ENCODE measurements at places on chromosomes 7 and 10.
A peak's percentile ranks its signal among the peaks of the same experiment; 100 is the strongest.

DNA sequence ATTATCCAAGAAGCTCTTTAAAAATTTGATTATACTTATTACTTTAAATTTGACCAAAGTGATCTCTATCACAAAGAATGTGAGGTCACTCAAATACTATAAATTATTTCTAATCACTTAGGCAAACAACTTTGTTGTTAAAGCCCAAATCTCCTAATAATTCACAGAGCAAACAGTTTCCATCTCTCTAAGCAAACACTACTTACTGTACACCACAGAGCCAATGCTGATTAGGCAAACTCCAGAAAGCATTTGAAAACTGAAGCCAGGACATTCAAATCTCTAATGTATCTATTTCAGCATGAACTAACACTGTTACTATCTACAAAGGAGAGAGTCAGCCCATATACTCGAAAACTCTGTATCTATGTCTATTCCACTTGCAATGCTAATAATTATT, 107.1 kb downstream of the RNF32 start:
- DNase-seq = no peak

DNA sequence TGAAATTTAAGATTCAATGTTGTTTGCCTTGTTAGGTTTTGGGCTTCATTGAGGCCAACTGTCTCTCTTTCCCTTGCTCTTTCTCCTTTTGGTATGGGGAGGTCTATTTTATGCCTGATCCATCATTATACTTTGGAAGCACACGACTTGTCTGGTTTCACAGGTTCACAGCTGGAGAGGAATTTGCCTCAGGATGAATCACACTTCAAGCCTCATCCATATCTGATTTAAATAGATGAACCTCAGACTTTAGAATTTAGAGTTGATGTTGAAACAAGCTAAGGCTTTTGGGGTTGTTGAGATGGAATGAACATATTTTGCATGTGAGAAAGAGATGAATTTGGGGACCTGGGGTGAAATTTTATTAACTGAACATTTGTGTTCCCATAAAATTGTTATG, 150.5 kb upstream of the IGFBP3 start:
- no peak for DNase-seq

- DNase-seq = no peak
Measured at GRCh38 chr10:54800741-54801421, at the start of gene PCDH15. Gene PCDH15, minus strand, starts transcription at chr10:54801231. Its CDS starts 136,969 bp downstream, at chr10:54664262.

GRCh38 chr7:115693779-115694178, 336.8 kb downstream of the TFEC start:
- DNase-seq = no peak

- no peak for DNase-seq
Measured at GRCh38 chr10:66982792-66983474, 57.1 kb downstream of the LRRTM3 start.

DNA sequence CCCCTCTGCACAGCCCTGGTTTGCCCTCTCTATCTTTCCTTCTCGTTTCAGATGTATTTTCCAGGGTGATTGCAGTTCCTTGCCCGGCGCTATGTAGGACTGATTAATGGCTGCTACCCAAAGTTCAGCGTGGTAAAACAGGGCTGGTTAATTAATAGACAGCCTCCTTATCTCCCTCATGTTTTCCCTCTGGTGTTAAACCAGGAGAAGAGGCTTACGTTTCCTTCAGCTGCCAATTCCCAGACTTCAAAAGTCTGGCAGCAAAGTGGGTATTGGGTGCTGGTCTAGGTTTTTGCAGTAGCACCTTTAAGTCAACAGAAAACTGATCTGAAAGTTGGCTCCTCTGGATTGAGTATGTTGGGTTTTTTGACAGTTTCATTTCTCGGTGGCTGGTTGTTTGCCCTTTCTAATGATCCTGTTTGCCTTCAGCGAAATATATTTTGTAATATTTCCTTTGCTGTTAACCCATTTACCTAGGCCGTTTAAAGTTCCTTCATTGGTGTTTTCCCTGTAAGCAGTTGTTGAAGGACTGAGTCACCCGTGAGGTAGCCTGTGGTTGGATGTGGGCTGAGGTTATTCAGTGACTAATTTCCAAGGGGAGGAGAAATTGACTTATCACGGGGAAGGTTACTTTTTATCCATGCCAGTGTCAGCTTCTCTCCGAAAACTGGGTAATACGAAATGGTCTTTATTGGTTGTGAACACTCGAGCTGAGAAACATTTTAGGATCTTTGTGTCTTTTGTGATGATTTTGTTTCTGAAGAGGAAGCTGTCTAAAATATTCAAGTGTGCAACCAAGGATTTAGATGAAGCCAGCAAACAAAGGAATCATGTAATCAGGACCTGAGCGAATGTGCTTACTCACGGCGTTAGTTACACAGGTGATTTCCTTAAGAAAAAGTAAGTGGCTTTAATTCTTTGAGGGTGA, 257.2 kb downstream of the KIAA1217 start:
- DNase-seq = no peak

GRCh38 chr10:114491933-114492332, 87.6 kb upstream of the AFAP1L2 start:
- no peak for DNase-seq

GRCh38 chr7:36396150-36396549, 6.5 kb downstream of the ANLN start:
- no peak for DNase-seq

GRCh38 chr10:101827919-101828600, 9.8 kb upstream of the OGA start:
- DNase-seq = no peak

- no peak for DNase-seq
Measured at GRCh38 chr10:100612601-100613595, 77.2 kb downstream of the HIF1AN start.

GRCh38 chr10:1938317-1938716, 201.0 kb upstream of the ADARB2 start:
- no peak for DNase-seq

GRCh38 chr7:13290975-13291374, 603.5 kb downstream of the ARL4A start:
- DNase-seq = no peak

- no peak for DNase-seq
Measured at GRCh38 chr7:87505557-87506245, 30.2 kb upstream of the ABCB4 start.

GRCh38 chr10:24393201-24393600, 184.3 kb downstream of the KIAA1217 start:
- DNase-seq = no peak

GRCh38 chr7:149005427-149006344, 22.6 kb downstream of the PDIA4 start:
- DNase-seq = peak; percentile 73

DNA sequence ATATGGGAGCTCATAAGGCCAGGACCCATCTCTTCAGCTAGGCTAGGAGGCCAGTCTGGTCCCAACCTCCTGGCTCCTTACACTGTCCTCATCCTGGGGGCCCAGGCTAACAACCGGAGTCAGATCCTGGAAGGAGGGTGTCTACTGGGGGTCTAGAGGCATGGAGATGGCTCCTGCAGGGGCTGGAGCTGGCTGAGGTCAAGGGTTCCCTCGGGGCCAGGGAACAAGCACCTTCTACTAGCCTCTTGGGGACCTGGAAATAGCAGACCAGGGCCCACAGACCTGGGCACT, 37.2 kb downstream of the CLRN3 start:
- no peak for DNase-seq

GRCh38 chr10:114271779-114272167, 32.7 kb downstream of the VWA2 start:
- DNase-seq = no peak

GRCh38 chr10:77671594-77672252, 34.1 kb upstream of the KCNMA1 start:
- no peak for DNase-seq

GRCh38 chr10:43863270-43863669, 214.6 kb upstream of the ZNF32 start:
- DNase-seq = no peak

DNA sequence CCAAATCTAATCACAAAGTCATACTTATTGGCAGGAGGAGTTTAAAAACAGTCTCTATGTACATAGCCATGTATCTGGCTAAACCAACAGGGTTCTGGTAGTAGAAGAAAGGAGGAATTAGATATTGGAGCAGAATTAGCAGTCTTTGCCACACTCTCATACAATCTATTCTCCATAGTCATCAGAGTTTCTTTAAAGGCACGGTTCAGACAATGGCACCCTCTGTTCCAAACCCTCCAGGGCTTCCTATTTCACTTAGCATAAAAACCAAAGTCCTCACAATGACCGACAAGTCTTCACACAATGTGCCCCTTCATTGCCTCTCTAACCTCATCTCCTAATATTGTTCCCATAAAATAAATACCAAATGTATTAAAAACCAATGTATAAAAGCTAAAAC, 12.7 kb downstream of the ZNF438 start:
- DNase-seq = no peak

GRCh38 chr10:30172091-30172490, 112.7 kb upstream of the JCAD start:
- no peak for DNase-seq

DNA sequence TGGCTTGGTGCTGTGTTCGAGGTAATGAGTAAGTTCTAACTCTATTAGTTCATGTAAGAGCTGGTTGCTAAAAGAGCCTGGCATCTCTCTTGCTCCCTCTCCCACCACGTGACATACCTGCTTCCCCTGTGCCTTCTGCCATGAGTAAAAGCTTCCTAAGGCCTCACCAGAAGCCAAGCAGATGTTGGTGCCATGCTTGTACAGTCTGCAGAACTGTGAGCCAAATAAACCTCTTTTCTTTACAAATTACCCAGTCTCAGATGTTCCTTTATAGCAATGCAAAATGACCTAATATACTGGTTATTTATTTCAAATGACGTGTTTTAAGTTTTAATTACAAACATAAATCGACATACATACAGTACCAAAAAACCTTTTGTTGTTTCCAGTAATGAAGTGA, 101.7 kb upstream of the DNAJC1 start:
- DNase-seq = no peak

DNA sequence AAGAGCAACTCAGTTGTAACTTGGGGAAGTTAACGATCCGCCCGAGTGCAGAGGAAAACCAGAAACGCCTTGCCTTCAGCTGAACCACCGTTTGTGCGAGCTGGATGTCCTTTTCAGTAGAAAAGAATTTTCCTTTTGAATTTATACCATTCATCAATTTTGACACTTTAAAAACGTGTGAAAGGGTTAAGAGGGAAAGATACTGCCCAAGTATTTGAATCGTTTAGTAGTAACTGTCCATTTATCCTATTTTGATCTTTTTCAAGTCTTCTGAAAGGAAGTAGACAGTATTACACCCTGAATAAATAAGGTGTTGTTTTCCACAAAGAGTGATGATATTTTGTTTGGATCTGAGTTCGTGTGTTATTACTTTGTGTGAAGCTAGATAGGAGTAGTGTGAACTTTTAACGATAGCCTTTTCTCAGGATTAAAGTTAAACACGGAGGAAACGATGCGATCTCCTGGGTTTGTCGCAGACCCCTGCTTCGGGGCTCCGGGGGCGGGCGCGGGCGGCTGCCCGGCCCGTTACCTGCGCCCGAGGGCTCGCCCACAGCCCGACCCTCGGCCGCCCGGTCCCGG, 830 bp upstream of the BMI1 start:
- no peak for DNase-seq

- no peak for DNase-seq
Measured at GRCh38 chr10:79936625-79937615, 12.0 kb downstream of the SFTPD start.

- no peak for DNase-seq
Measured at GRCh38 chr7:140348161-140348849, 50.0 kb downstream of the SLC37A3 start.

- DNase-seq = no peak
Measured at GRCh38 chr10:128751284-128751683, 625.1 kb upstream of the MKI67 start.

Measured in T follicular helper cell (primary cell).